RKO (cell line): ENCODE measurements at places on chromosomes 6 and 20.

- DNase-seq = no peak
Observed at GRCh38 chr6:4413073-4413472, 277.7 kb upstream of the ECI2 start.

DNA sequence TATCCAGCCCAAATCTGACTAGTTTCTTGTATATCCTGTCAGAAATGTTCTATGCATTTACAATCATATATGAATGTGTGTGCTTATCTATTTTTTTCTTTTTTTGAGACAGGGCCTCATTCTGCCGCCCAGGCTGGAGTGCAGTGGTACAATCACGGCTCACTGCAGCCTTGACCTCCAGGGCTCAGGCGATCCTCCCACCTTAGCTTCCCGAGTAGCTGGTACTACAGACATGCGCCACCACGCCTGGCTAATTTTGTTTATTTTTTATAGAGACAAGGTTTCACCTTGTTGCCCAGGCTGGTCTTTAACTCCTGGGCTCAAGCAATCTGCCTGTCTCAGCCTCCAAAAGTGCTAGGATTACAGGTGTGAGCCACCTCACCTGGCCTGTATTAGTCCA, 3.0 kb upstream of the RAB44 start:
- DNase-seq = no peak

- DNase-seq = no peak
Observed at GRCh38 chr6:105794239-105794638, 291.9 kb upstream of the PRDM1 start.

GRCh38 chr20:61482056-61482887, 230.2 kb downstream of the CDH4 start:
- DNase-seq = no peak

- DNase-seq = no peak
Observed at GRCh38 chr6:736657-737446, 43.9 kb upstream of the EXOC2 start.

GRCh38 chr6:79731471-79731870, 100.3 kb downstream of the SH3BGRL2 start:
- DNase-seq = no peak

GRCh38 chr6:49462599-49462926, 490 bp downstream of the MMUT start:
- peak; percentile 12 for DNase-seq

DNA sequence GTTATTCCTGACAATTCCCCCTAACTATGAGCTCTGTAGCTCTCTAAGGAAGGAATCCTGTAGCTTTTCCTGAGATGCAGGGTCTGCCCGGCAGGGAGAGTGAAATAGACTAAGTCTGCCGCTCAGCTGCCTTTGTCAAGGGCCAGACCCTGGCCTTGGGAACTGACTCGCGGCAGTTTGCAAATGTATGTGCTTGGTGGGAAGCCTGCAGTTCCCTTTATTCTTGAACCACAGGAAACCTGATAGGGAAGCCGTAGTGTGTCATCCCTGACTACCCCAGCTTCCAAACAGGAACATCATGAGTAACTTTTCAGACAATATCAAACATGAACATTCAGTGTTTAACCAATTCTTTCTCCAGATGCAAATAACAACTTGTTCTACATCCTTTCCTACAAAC, 78.7 kb upstream of the IFNGR1 start:
- no peak for DNase-seq

DNA sequence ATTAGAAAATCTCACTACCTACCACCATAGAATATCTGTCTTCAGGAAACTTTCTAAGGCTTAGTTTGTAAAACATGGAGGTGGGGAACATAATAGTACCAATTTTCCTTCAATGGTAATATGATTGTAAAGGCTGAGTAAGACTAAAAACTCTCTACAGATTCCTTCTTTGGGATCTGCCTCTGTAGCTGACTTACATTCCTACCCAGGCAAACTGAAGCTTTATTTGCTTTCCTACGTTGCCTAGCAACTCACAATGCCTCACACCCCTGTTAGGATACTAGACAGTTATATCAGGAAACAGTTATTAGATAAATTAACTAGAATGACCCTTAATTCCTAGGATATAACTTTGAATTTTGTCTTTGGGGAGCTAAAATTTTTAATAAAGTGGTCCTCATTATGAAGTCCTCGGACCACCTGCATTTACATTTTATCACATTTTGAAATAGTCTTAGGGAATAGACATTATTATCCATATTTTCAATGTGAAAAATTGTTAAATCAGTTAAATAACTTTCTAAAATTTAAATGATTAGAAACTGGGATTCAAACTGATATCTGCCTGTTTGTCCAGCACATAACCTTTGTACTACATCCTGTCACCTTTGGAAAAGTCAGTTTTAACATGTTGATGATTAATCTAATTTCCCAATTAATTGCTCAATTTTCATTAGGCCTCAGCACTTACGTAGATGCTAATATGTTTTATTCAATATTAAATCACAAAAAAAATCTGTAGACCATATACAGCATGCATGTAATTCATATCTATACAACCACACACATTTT, 591.4 kb downstream of the RNF144B start:
- peak; percentile 23 for DNase-seq

DNA sequence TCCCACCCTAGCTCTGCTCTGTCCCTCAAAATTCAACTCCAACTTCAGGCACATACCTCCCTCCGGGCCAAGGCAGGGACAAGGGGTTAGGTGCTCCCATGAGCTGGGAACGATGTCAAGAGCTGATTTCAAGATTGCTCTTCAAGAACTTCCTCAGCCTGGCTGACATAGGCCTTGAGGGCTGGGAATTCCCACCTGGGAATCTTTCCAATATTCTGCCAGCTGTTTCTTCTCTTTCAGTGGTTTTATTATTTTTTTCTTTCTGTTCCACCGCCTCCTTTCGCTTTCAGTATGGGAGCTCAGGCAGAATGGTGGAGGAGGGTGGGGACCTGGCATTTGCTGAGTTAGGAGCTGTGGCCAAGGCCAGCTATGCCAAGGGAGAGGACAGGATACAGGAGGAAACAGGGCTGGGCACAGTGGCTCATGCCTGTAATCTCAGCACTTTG, 33.7 kb downstream of the SRSF3 start:
- no peak for DNase-seq

GRCh38 chr6:4371207-4371921, 236.0 kb upstream of the ECI2 start:
- no peak for DNase-seq

GRCh38 chr20:58192567-58192966, 35.9 kb downstream of the ANKRD60 start:
- DNase-seq = no peak

GRCh38 chr6:103036846-103037245, 1643.3 kb downstream of the GRIK2 start:
- no peak for DNase-seq

DNA sequence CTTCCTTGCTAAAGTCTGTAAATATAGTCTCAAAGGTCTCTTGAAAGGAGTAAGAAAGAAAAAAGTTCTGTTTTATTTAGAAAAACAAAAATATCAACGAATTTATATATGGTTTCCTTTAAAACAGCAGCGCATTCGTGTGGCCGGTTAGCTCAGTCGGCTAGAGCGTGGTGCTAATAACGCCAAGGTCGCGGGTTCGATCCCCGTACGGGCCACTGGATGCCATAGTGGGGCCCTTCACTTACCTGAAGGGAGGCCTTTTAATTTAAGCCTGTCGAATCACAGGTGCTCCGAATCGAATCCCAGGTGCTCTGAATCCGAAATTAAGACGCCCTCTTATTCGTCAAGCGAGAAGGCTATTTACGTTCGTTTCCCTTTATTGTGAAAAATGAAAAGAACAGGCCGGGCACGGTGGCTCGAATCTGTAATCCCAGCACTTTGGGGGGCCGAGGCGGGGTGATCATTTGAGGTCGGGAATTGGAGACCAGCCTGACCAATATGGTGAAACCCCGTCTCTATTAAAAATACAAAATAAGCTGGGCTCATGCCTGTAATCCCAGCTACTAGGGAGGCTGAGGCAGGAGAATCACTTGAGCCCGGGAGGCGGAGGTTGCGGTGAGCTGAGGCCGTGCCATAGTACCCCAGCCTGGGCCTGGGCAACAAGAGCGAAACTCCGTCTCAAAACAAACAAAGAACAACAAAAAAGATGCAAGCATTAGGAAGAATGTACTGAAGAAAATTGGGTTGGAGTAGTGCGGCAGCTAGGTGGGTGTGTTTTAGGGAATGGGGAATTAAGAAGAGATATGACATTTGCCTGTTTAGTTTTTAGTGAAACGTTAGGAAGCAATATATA, 195.8 kb upstream of the ZNF184 start:
- DNase-seq = peak; percentile 78

GRCh38 chr6:104301951-104302350, 557.8 kb downstream of the HACE1 start:
- DNase-seq = no peak

DNA sequence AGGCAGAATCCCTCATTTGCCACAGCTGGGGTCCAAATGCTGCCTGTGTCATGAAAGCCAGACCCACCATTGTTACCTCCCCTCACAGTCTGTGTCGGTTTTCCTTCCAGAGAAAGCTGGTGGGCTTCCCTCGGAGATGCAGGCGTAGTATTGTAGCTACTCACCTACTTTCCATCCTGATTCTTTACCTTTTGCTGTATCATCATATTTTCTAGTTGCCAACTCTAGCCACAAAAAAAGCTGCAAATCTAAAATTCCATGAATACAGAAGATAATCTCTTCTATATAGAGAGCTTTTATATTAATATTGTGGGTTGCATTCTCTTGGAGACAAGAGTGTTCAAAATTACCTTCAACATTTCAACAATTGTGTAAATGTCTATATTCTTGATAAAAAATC, 98.0 kb upstream of the LAMP5 start:
- no peak for DNase-seq

- DNase-seq = no peak
Observed at GRCh38 chr20:37821696-37822095, 81.2 kb upstream of the VSTM2L start.

DNA sequence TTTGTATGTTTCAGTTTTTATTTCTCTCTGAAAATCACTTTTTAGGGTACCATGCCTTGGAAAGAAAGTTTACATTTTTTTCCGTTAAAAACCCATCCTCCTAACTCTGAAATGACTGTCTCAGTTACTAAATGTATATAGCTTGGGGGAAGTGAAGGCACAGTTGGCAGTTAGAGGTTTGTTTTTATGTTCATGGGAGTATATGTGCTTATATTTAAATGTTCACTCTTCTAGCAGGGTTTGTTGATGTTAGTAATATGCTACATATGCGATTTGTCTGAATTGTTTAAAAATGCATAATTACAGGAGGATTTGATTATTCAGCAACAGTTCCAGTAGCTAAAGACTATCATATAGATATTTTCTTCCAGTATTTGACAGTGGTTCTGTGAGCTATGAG, 31.1 kb downstream of the CDKAL1 start:
- no peak for DNase-seq

DNA sequence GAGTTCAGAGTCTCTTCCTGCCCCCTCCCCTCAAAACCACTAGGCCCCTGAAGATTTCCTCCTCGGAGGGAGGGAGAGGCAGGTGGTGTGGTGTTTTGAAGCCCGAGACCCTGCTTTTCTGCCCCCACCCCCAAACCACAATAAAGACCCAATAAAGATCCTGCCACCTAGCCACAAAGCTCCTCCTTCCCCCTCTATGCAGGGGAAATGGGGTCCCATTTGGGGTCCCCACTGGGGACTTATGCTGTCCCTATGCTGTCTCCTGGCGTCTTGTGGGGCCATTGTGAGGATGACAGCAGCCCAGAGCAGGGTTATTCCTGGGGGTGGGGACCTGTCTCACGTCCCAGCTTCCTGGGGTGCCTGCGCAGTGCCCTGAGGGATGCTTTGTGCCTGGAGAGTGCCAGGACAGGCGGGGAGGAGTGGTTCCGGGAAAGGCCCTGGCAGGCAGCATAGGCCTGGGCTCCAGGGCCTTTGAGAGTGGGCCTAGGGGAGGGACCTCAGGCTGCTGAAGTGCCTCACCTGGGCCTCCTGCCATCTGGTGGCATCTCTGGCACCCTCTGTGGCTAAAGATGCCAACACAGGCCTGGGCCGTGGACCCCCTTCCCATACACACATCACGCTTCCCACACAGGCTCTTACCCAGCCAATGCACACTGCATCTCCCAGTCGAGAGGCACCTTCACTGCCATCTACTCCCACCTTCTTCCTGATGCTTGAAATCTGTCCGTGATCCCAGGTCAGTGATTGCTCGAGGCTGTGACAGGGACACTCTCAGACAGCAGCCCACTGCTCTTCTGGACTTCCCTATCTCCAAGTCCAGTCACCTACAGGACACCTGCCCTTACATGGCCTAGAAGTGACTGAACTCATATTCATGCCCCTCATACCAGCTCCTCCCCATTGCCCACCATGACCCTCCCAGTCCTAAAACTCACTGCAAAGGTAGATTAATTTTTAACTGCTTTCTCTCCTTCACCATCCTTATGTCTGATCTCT, 7.9 kb upstream of the ARMC12 start:
- no peak for DNase-seq

- no peak for DNase-seq
Observed at GRCh38 chr6:55777469-55777868, 97.9 kb downstream of the BMP5 start.

- no peak for DNase-seq
Observed at GRCh38 chr20:48153103-48153502, 367.8 kb upstream of the SULF2 start.

DNA sequence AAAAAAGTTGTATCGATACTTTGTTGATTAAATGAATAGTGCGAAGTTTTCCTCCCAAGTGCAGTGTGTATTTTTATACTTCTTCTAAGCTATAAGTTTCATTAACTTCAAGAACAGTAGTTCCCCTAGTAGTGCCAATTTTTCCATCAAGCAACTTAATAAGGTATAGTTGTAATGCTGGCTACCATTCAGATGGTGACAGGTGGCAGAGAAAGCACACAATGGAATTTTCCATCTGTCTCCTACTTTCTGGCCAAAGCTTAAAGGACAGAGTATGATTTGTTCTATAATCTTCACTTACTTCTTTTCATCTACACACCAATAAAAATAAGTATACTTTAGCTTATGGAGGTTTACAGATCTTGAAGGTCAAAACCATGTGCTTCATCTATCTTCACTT, 431.1 kb downstream of the NKAIN2 start:
- no peak for DNase-seq

DNA sequence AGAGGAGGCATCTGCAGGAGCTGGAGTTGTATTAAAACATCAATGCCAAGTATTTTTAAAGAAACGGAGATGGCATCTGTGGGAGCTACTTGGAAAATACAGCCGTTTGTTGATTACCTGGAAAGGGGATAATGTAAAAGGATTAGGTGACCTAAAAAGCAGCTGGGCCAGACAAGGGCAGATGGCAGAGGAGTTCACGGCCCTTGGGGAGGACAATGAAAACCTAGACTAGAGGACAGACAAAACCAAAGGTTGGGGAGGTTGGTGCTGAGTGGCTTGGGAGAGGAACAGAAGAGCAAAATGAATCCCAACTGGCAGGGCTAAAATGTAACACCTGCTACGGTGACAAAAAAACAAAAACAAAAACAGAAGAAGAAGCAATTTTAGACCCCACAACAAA, 260.5 kb upstream of the JARID2 start:
- DNase-seq = no peak

GRCh38 chr6:30396833-30397479, 52.0 kb downstream of the RPP21 start:
- DNase-seq = peak; percentile 70

DNA sequence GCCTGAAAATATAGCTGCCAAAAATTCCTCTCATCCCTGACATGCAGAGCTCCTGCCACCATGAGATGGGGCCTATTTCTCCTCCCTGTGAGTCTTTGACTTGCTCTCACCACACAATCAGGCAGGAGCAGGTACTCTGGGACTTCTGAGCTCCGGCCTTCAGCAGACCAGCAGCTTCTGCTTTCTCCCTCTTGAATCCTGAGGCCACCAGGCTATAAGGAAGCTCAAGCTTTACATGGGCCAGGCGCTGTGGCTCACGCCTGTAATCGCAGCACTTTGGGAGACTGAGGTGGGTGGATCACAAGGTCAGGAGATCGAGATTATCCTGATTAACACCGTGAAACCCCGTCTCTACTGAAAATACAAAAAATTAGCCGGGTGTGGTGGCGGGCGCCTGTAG, 238.7 kb upstream of the RREB1 start:
- DNase-seq = no peak
